ENCODE measurements at places on chromosomes 5 and 9. TPM values are rescaled to one million over a fixed set of nuclear protein-coding genes. Genes with fewer than 3 reads are reported as not detected.

HAVCR1 gene
- 1.0 TPM for total RNA-seq

CCDC152 gene
- total RNA-seq: 0.51 TPM

BARX1 gene
- not detected for total RNA-seq

SHROOM1 gene
- total RNA-seq: 9.9 TPM

SPINK6 gene
- not detected for total RNA-seq

SPAG8 gene
- 0.19 TPM for total RNA-seq

LRRC19 gene
- not detected for total RNA-seq

ADAMTSL1 gene
- 6.0 TPM for total RNA-seq

ARHGAP26 gene
- 51.7 TPM for total RNA-seq

GARIN3 gene
- total RNA-seq: not detected

CNTLN gene
- 11.3 TPM for total RNA-seq

SPATA31D4 gene
- total RNA-seq: not detected
